ENCODE measurements at places on chromosomes 1 and 21. TPM values are rescaled to one million over a fixed set of nuclear protein-coding genes. Genes with fewer than 3 reads are reported as not detected.
A peak's percentile ranks its signal among the peaks of the same experiment; 100 is the strongest.

- DNase-seq, result peak; percentile 56
- H3K4me3 ChIP-seq, result no peak overlapping the region
- H3K27me3 ChIP-seq, result no peaks in the 10 kb centered on the region
These were observed 12.2 kb upstream of the FAM167B start for GRCh38 chr1:32234792-32235191.

DNA sequence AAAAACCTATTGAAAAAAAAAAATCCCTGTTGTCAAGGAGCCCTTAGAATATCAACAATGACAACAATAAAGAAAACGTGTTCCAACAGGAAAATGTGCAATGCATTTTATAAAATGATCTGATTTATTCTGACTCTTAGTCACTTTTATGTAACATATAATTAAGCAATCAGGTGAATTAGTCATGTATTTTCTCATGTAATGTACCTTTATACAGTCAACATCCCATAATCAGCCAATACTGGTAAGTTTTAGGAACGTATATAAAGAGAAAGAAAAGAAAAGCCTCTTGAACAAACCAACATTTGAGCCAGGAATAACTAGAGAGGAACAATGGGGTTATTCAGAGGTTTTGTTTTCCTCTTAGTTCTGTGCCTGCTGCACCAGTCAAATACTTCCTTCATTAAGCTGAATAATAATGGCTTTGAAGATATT, at the start of gene CLCA4:
Gene CLCA4, plus strand, starts transcription at position 292 of the 435 bp plus-strand sequence. Its CDS starts 42 bp downstream, at position 334.
- no peaks in the 10 kb centered on the region for H3K36me3 ChIP-seq
- DNase-seq, result no peak
- H3K4me1 ChIP-seq, result no peaks in the 10 kb centered on the region
- H3K27ac ChIP-seq, result no peak within 1 kb of the TSS
- H3K4me3 ChIP-seq, result no peak within 1 kb of the TSS
- peaks cover 3% of the 10 kb centered on the region for H3K27me3 ChIP-seq

DNA sequence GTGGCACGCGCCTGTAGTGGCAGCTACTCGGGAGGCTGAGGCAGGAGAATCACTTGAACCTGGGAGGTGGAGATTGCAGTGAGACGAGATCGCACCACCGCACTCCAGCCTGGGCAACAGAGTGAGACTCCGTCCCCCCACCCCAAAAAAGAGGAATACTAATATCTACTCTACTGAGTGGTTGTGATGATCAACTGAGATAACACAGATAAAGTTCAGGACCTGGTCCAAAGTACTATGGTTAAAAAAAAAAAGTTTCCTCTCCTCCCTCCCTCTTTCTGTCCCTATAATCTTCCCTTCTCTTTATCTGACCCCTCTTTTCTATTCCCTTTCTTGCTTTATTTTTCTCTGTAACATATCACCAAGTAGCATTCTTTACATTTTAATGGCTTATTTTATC, 4.0 kb upstream of the RORC start:
- DNase-seq, result no peak
- no peaks in the 10 kb centered on the region for H3K27me3 ChIP-seq
- no peak overlapping the region for H3K27ac ChIP-seq
- peaks cover 6% of the 10 kb centered on the region for H3K36me3 ChIP-seq
- peaks cover 59% of the 10 kb centered on the region for H3K4me1 ChIP-seq

GRCh38 chr1:5903680-5904079, 88.5 kb downstream of the NPHP4 start:
- H3K27me3 ChIP-seq, result no peaks in the 10 kb centered on the region
- no peak for DNase-seq
- H3K4me1 ChIP-seq, result peaks cover 6% of the 10 kb centered on the region
- peaks cover 6% of the 10 kb centered on the region for H3K36me3 ChIP-seq
- H3K27ac ChIP-seq, result no peak overlapping the region

GRCh38 chr1:19725606-19726005, 60.9 kb downstream of the HTR6 start:
- no peaks in the 10 kb centered on the region for H3K27me3 ChIP-seq
- no peaks in the 10 kb centered on the region for H3K4me1 ChIP-seq
- peaks cover 10% of the 10 kb centered on the region for H3K36me3 ChIP-seq
- no peak for DNase-seq
- no peak overlapping the region for H3K27ac ChIP-seq

GRCh38 chr1:53381790-53382401, 54.0 kb upstream of the LRP8 start:
- no peak overlapping the region for H3K27ac ChIP-seq
- H3K27me3 ChIP-seq, result peaks cover 33% of the 10 kb centered on the region
- H3K36me3 ChIP-seq, result no peaks in the 10 kb centered on the region
- no peak for DNase-seq

- peaks cover 14% of the 10 kb centered on the region for H3K36me3 ChIP-seq
- H3K27ac ChIP-seq, result no peak overlapping the region
- peak; percentile 76 for DNase-seq
These were observed 37.3 kb downstream of the CHAF1B start for GRCh38 chr21:36422279-36423098.

DNA sequence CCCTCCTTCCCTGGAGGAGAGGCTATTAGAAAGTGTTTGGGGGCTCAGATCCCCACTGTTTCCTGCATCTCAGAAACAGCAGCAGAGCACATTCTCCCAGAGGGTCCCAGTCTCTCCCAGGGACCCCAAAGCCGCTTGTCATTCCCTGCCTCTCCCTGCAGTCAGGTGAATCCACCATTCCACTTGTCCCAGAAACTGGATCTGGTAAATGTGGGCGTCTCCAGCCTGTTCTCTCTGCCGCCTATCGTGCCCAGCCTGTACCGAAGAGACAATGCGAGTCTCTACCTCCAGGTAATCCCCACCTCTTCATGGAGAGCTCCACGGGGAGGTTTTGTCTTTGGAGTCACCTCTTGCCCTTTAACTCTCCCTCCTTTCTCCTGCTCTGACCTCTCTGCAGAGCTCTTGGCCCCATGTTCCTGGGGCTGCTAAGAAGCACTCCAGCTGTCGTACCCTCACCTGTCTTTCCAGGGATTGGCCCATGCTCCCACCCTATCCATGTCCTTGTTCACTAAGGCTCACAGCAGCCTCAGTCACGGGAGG, 26.9 kb downstream of the INAVA start:
- H3K4me3 ChIP-seq, result no peak overlapping the region
- no peak for DNase-seq
- no peak overlapping the region for H3K27ac ChIP-seq
- H3K4me1 ChIP-seq, result peaks cover 2% of the 10 kb centered on the region
- no peaks in the 10 kb centered on the region for H3K36me3 ChIP-seq

DNA sequence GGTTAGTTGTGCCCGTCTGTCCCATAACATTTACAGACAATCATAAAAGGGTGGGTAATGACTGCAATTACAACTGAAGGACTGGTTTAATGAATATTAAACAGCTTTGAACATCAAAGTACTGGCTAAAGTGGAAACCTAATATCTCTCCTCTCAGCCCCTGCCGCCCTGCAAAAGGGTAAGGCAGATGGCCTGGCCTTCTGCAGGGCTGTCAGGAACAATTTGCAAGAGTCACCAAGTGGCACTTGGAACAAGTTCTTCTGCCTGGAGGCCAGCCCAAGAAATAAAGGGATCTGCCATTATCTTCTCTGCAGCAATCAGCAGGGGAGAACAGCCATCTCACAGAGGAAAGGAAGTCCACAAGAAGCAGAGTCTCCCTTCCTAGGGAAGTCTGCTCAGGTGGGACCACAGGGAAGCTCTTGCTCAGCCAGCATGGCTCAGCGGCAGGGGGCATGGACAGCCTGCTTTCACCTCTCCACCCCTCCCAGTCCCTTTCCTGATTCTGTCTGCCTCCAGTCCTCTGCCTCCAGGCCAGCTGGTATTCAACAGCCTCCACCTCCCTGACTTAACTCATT, 96.1 kb downstream of the TRABD2B start:
- H3K4me3 ChIP-seq, result no peak overlapping the region
- no peak overlapping the region for H3K27ac ChIP-seq
- no peak for DNase-seq

- peaks cover 79% of the 10 kb centered on the region for H3K36me3 ChIP-seq
- no peak for DNase-seq
- no peak overlapping the region for H3K4me3 ChIP-seq
- H3K4me1 ChIP-seq, result no peaks in the 10 kb centered on the region
- H3K27ac ChIP-seq, result no peak overlapping the region
- H3K27me3 ChIP-seq, result no peaks in the 10 kb centered on the region
These were observed 31.9 kb upstream of the SLC19A2 start for GRCh38 chr1:169517558-169518186.

DNA sequence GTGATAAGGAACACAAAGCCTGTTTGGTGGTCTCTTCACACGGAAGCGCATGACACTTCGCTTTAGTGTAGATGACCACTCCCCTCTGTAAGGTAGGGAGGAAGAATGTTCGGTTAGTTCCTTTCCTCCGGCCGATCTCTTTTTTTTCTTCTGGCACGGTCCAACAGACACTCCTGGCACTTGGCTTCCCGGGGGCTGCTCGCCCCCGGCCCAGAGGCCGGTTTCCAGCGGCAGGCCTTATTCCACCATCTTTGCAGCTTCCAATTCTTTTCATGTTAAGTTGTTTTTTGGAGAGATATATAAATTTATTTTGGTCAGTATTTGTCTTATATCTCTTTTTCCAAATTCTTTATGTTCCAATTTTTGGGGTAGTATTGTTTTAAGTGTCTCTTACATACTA, 151.8 kb upstream of the GREM2 start:
- no peak overlapping the region for H3K27ac ChIP-seq
- H3K36me3 ChIP-seq, result no peaks in the 10 kb centered on the region
- H3K4me3 ChIP-seq, result no peak overlapping the region
- DNase-seq, result no peak
- H3K27me3 ChIP-seq, result no peaks in the 10 kb centered on the region
- no peaks in the 10 kb centered on the region for H3K4me1 ChIP-seq

- no peaks in the 10 kb centered on the region for H3K27me3 ChIP-seq
- H3K36me3 ChIP-seq, result no peaks in the 10 kb centered on the region
- no peaks in the 10 kb centered on the region for H3K4me1 ChIP-seq
These were observed 543.9 kb downstream of the AJAP1 start for GRCh38 chr1:5198328-5198727.

GRCh38 chr1:184865831-184866230, 108.5 kb downstream of the NIBAN1 start:
- peaks cover 3% of the 10 kb centered on the region for H3K27me3 ChIP-seq
- DNase-seq, result no peak
- H3K36me3 ChIP-seq, result peaks cover 25% of the 10 kb centered on the region
- peaks cover 40% of the 10 kb centered on the region for H3K4me1 ChIP-seq
- peak overlapping the region; percentile 65 for H3K27ac ChIP-seq
- no peak overlapping the region for H3K4me3 ChIP-seq

DNA sequence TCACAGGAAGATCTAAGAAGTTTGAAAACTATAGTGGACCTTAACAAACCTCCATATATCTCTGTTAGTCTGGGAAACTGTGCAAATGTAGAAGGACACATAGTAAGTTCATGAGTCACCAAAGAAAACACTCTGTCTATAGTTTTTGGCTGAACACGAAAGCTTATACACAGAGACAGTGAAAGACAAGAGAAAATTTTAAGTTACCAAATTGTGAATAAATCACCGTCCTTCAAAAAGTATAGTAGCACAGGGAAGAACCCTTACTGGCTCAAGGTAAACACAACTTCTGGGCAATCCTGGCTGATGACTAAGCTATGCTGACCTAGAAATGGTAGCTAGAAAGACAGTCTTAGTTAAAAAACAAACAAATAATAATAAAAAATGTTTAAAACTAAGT, 1057.9 kb downstream of the AMY1C start:
- H3K36me3 ChIP-seq, result no peaks in the 10 kb centered on the region
- no peaks in the 10 kb centered on the region for H3K27me3 ChIP-seq
- no peaks in the 10 kb centered on the region for H3K4me1 ChIP-seq
- DNase-seq, result no peak
- no peak overlapping the region for H3K4me3 ChIP-seq

DNA sequence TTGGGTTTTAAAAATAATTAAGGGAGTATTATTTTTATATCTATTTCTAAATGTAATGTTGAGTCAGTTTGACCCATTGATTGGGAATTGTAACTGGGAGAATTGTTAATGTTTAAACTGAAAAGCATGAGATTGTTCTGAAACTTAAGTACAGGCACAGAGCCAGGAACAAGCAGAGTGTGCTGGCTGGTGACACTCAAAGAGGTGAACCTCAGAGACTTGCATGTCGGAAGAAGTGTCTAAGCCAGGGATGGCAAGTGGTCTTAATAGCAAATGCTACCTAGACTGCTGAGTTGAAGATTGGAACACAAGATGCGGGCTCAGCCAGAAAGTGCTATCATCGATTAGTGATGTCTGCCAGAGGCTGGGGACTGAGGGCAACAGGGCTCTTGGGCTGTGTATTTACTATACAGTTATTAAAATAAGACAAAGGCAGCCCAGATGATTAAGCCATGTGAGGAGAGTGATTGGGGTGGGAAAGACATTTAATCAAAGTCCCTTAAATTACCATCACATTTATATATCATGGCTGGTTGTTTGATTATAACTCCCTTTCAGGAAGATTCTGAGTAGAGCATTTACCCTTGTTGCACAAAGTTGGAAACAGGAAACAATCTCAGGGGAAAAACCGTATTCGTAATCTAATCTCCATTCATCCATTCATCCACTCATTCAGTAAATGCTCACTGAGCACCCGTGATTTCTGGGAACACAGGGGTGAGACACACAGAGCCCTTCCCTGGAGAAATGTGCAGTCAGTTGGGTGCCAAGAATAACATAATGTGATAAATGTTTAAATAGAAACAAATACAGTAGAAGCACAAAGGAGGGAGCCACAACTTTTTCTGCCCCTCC, 42.8 kb downstream of the C8A start:
- H3K27ac ChIP-seq, result no peak overlapping the region
- no peaks in the 10 kb centered on the region for H3K27me3 ChIP-seq
- H3K4me1 ChIP-seq, result no peaks in the 10 kb centered on the region
- H3K36me3 ChIP-seq, result no peaks in the 10 kb centered on the region
- DNase-seq, result no peak

- H3K36me3 ChIP-seq, result no peaks in the 10 kb centered on the region
- H3K4me3 ChIP-seq, result no peak overlapping the region
- no peak for DNase-seq
- no peak overlapping the region for H3K27ac ChIP-seq
- H3K4me1 ChIP-seq, result peaks cover 13% of the 10 kb centered on the region
These were observed 2.5 kb downstream of the AGRN start for GRCh38 chr1:1022302-1023009.

GRCh38 chr1:191163621-191164020, 686.0 kb upstream of the BRINP3 start:
- H3K4me3 ChIP-seq, result no peak overlapping the region
- H3K4me1 ChIP-seq, result no peaks in the 10 kb centered on the region
- no peaks in the 10 kb centered on the region for H3K27me3 ChIP-seq

The COQ8A gene
- 35.3 TPM for total RNA-seq

The GJB5 gene
- total RNA-seq, result not detected

The FCRL2 gene
- total RNA-seq, result not detected

The DNAI4 gene
- 0.26 TPM for total RNA-seq

The FCRL1 gene
- not detected for total RNA-seq

The LGR6 gene
- total RNA-seq, result not detected

The NEGR1 gene
- not detected for total RNA-seq

The GJA5 gene
- total RNA-seq, result not detected

The KIF26B gene
- total RNA-seq, result 0.02 TPM

The KLHDC7A gene
- total RNA-seq, result not detected

The PLD5 gene
- total RNA-seq, result not detected

The TMEM125 gene
- total RNA-seq, result not detected

The CFAP141 gene
- total RNA-seq, result not detected

The KCNN3 gene
- 0.35 TPM for total RNA-seq

The PGBD5 gene
- not detected for total RNA-seq

The FTCD gene
- total RNA-seq, result 0.30 TPM

The RGS13 gene
- not detected for total RNA-seq

The CLDN19 gene
- not detected for total RNA-seq

The NSL1 gene
- total RNA-seq, result 37.3 TPM

The SLC44A5 gene
- not detected for total RNA-seq

The SLAMF9 gene
- total RNA-seq, result not detected

The ANKRD34A gene
- 5.2 TPM for total RNA-seq

The SPRR2F gene
- total RNA-seq, result not detected
